ENCODE measurements at places on chromosomes 7 and 10. TPM values are rescaled to one million over a fixed set of nuclear protein-coding genes. Genes with fewer than 3 reads are reported as not detected.

The CREM gene
- total RNA-seq = 34.0 TPM

The EVX1 gene
- not detected for total RNA-seq

The CALML3 gene
- total RNA-seq = not detected

The GATA3 gene
- total RNA-seq = 0.29 TPM

The ACTL6B gene
- not detected for total RNA-seq

The FRMD4A gene
- 83.8 TPM for total RNA-seq
